H9 (cell line): ENCODE measurements at places on chromosomes 13 and 19.

DNA sequence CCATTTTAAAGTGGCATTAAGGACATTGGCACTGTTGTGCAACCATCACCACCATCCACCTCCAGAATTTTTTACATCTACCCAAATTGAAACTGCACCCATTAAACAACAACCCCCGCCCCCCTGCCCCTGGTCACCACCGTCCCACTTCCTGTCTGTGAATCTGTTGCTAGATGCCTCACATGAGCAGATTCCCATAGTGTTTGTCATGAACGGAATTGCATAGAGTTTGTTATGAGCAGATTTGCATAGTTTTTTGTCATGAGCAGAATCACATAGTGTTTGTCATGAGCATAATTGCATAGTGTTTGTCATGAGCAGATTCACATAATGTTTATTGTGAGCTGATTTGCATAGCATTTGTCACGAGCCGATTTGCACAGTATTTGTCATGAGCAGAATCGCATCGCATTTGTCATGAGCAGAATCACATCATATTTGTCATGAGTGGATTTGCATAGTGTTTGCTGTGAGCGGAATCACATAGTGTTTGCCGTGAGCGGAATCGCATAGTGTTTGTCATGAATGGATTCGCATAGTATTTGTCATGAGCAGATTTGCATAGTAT is 54.0 kb upstream of the GTF3A start:
- DNase-seq, result no peak

DNA sequence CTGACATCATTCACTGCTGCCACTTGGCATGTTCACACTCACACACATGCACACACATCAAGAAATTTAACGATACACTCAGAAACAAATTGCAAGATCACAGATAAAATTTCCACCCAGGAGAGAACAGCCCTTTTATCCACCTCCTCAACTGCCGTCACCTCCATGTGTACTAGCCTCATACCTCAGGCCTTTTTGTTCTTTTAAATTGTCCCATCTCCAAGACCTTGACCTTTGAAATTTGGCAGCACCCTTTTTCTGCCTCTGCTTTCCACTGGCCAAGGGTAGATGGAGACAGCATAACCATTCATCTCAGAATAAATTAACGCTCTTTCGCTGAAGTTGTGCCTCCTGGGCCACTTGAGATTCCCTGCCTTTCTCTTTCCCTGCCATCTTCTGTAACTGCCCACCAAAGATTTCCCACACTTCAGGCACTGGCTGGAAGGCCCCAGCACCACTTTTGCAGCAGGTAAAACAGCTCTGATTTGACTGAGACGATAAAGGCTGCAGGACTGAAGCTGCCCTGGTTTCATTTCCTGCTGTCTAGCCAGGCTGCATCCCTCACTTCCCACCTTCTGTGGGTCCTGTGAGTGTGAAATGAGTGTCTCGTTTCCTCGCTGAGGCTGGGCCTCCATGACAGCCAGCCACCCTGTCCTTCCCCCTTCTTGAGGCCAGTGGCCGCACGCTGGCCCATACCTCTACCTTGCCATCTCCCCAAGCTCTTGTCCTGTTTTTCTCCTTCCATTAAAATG is 39.3 kb downstream of the MBNL2 start:
- DNase-seq, result no peak

DNA sequence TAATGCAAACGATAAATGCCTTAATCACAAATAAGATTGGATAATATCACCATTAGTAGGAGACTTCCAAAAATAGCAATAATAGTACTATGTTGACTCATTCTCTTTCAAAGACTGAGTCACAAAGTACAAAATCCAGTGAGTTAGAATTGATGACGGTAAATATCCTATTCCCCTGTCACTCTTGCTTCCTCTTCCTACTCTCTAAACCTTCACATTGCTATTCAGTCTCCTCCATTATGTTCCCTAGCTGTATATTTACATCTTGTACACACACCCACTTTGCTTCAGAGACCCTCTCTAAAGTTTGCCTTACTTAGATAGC is 26.3 kb upstream of the INTS6 start:
- DNase-seq, result no peak

DNA sequence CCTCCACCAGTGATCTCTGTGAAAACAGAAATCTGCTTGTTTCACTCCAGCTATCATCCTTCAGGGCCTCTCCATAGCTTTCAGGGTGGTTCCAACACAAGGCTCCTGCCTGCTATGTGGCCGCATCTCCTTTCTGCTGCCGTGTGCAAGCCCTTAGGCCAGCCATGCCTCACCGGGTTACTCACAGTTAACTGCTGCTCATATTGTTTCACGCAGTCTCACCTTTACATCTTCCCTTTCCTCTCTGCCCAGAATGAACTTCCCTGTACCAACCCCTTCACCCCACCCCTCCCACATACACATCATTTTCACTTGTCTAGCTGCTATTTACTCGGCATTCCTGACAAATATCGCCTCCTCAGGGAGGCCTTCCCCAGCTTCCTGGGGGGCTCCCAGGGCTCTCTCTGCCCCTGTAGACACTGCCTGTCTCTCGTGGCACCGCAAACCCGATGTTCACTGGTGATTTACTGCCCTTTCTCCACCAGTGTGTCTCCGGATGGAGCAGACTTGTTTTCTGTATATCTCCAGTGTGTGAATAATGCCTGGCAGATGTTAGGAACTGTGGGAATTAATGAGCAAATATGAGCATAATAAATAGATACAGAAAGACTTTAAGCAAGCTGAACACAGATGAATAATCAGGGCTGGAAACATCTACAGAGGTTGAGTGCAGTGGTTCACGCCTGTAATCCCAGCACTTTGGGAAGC is 39.3 kb upstream of the GPR183 start:
- no peak for DNase-seq

GRCh38 chr19:1040476-1041271 is 767 bp downstream of the ABCA7 start:
- peak; percentile 97 for DNase-seq

DNA sequence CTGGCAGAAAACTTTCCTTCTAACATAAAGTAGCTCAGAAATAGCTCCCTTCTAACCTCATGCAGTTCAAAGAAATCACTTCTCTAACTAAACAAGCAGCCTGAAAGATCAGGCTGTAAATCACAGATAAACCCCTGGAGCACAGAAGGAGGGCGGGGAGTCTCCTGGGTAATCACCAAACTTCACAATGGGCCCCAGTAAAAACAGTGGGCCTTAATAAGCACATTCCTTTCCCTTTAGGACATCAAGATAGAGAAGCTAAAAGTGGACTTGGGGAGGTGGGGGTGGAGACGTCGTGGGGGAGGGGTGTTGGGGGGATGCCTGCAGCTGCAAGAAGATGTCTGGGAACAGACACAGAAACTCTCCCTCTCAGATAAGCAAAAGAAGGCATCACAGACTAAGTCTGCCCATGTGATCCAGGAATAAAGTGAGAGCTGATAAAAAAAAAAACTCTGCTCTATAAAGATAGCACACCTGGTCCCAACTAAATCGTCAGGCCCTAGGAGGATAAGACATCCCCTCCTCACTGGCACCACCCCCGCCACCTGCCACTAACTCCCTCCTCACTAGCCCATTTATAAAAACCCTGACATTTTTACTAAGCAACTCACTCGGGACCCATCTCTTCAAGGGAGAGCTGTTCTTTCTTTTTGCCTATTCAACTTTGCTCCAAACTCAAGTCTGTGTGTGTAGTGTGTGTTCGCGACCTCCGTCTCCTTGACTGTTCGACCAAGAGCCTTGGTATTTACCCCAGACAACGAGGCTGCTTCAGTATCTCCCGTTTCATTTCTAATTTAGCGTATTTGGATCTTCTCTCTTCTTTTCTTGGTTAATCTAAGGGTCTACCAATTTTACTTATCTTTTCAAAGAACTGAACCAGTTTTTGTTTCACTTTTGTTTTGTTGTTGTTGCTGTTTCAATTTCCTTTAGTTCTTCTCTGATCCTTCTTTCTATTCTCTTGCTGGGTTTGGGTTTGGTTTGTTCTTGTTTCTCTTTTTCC is 31.7 kb downstream of the DNAJC15 start:
- peak; percentile 43 for DNase-seq

GRCh38 chr19:2728783-2729387 is 7.7 kb upstream of the DIRAS1 start:
- no peak for DNase-seq

- DNase-seq, result no peak
Measured at GRCh38 chr13:33262594-33262993, 23.0 kb downstream of the STARD13 start.

GRCh38 chr19:2854849-2855248 is 12.3 kb upstream of the ZNF556 start:
- no peak for DNase-seq

DNA sequence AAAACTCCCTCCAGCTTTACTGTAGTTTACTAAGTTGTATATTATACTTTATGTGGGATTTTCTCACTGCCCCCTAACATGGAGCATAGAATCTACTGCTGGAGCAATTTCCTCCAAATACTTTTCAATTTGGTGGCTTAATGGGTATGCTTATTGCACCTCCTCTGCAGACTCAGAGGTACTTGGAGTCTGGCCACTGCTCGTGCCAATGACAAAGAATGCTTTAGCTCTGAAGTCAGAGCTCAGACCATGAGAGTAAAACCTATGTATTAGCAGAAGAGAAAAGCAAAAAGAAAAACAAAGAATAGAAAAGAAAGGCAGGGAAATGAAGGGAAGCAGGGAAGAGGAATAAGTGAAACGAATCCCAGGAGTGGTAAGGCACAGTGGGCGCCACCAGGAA is 71.9 kb downstream of the SUCLA2 start:
- DNase-seq, result no peak

DNA sequence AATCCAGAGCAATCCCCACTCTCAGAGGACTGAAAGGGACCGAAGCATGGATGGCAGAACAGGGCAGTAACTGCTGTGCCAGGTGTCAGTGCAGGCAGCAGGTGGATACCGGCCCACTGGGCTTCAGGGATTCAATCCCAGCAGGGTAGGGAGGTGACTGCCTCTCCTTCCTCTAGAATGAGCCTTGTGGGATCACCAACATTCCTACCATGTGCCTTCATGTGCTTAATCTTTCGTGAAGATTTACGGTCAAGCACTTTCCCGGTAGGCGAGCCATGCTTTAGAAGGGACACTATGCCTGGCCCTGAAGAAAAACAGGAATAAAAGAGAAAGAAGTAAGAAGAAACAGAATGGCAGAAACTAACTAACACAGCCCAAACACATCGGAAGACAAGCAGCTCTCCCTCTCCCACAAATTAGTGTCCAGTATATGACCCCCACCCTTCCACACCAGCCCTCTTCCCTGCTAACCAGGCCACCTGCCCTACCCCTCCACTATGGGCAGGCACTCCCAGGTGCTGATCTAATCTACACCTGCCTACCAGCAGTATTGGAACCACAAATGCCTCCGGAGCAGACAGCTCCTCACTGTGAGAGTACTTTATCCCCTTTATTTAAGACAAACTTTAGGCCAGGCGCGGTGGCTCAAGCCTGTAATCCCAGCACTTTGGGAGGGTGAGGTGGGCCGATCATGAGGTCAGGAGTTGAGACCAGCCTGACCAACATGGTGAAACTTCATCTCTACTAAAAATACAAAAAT is 162.5 kb downstream of the NUFIP1 start:
- DNase-seq, result no peak

GRCh38 chr13:82614086-82614485 is 1268.2 kb downstream of the SLITRK1 start:
- DNase-seq, result no peak

DNA sequence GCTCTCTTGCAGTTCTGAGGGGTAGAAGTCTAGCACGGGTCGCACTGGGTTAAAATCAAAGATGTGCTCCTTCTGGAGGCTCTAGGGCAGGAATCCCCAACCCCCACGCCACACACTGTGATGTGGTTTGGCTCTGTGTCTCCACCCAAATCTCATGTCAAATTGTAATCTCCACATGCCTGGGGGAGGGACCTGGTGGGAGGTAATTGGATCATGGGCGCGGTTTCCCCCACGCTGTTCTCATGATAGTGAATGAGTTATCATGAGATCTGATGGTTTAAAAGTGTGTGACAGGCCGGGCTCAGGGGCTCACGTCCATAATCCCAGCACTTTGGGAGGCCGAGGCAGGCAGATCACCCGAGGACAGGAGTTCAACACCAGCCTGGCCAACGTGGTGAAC is 26.6 kb upstream of the CALM3 start:
- DNase-seq, result no peak

DNA sequence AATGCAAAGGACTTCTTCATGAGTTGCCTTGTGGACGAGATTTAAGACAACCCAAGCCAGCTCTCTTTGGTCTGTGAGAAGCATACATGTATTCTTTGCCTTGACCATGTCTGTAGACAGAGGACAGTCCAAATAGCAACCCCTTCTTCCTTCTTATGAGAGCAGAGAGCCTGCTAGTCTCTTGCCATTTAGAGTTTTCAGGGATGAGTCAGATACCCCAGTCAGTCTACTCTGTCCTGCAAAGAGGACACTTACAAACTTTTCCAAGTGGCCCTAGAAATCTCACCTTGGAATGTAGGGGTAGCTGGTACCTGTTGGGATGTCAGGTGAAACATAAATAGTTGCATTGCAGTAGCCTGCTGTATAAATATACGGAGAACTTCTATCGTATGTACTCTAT is 36.7 kb downstream of the DNAJC3 start:
- no peak for DNase-seq

- peak; percentile 92 for DNase-seq
Measured at GRCh38 chr19:36054733-36055686, at the start of gene WDR62. WDR62 (plus strand) TSS chr19:36054897; CDS start chr19:36054972, 75 bp downstream.

GRCh38 chr13:107649079-107649478 is 566.3 kb downstream of the LIG4 start:
- DNase-seq, result no peak

GRCh38 chr19:2044709-2045500 is 6.1 kb downstream of the MKNK2 start:
- peak; percentile 30 for DNase-seq

DNA sequence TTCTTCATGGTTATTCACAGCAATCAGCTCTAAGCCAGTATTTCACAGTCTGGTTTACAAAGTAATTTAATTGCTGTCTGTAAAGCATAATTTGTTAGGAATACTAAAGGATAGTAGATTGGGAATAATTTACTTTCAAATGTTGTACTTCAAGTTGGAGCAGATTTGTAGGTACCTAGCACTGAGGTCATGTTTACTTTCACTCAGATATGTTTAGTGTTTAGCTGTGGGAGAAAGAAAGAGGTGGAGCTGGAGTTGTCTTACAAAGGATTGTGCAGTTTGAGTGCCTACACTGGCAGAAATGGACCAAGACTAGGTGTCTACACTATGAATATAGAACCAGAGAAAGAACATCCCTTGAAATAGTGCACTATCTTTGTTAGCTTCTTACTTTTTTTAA is 464.6 kb downstream of the PCDH9 start:
- no peak for DNase-seq

DNA sequence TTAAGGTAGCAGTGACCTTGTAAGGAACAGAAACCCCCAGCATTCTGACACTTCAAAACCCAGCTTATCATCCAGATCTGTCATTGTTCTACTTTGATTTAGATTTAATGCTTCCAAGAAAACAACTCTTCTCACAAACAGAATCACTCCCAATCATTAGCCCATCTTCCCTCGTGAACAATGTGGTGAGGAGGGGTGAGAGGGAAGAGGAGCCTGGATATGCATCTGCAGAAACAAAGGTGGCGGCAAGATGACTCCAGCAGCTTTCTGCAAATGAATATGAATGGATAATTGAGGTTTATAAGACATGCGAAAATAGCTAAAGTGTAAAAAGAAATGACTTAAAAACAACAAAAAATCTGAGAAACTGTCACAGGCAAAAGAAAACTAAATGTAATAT is 859.9 kb upstream of the SLC10A2 start:
- DNase-seq, result no peak

- DNase-seq, result no peak
Measured at GRCh38 chr13:73993661-73994060, 140.5 kb downstream of the KLF12 start.

GRCh38 chr19:58361900-58362271 is 665 bp downstream of the ZNF497 start:
- no peak for DNase-seq

- DNase-seq, result no peak
Measured at GRCh38 chr13:57137585-57137984, 3.1 kb upstream of the PRR20A start.
